Vagina (tissue), 2 donors: ENCODE measurements at places on chromosomes 4 and X.

GRCh38 chr4:5757091-5757490, 46.1 kb downstream of the EVC start:
- DNase-seq: no peak

DNA sequence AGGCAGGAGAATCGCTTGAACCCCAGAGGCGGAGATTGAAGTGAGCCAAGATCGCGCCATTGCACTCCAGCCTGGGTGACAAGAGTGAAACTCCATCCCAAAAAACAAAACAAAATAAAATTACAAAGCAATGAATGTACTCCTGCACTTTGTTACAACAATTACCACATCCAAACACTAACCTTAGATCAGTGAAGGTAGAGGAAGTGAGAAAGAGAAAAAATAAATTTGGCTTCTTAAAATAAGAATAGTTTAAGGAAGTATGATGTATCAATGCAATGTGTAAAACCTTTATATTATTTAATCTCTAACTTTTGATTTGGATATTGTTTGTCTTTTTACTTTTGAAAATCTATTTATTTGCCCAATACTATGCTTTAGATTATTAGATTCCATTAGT, 21.7 kb upstream of the CSN1S1 start:
- DNase-seq: no peak

GRCh38 chr4:108010167-108010566, 20.5 kb downstream of the HADH start:
- DNase-seq: no peak

DNA sequence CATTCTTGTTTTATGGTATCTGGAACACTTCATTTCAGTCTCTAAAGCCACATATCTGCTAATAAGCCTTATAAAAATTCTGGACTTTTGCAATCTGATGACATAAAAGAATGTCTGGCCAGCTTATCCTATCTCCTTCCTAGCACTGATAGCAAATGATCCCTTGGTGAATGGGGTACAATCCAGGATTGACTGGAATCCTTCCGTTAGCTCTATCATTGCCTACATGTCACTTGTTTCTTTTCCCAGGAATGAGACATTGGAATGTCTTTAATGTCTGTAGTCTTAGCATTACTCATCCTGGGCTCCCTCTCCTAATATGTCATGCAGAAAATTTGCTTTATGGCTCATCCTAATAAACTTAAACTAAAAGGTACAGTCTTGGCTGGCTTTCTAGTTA, 14.8 kb upstream of the PABPC4L start:
- DNase-seq: no peak

DNA sequence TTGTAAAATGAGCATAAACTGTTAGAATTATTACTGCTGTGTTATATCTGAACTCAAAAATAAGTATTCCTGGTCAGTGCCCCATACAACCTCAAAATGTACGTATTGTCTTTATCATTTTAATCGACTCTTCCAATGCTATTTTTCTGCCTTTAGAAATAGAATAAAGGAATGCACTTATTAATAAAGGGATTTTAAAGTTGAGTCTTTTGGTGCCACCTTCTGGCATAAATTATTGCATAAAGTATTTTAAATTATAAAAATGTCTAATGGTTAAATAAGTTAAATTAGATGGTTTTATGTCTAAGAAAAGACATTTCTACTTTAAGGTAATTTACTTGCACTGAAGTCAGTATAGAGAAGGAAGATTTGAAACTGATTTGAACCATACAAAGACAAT, 424.0 kb upstream of the NDST4 start:
- no peak for DNase-seq

- no peak for DNase-seq
Observed at GRCh38 chr4:140127422-140127821, 26.6 kb downstream of the MAML3 start.

DNA sequence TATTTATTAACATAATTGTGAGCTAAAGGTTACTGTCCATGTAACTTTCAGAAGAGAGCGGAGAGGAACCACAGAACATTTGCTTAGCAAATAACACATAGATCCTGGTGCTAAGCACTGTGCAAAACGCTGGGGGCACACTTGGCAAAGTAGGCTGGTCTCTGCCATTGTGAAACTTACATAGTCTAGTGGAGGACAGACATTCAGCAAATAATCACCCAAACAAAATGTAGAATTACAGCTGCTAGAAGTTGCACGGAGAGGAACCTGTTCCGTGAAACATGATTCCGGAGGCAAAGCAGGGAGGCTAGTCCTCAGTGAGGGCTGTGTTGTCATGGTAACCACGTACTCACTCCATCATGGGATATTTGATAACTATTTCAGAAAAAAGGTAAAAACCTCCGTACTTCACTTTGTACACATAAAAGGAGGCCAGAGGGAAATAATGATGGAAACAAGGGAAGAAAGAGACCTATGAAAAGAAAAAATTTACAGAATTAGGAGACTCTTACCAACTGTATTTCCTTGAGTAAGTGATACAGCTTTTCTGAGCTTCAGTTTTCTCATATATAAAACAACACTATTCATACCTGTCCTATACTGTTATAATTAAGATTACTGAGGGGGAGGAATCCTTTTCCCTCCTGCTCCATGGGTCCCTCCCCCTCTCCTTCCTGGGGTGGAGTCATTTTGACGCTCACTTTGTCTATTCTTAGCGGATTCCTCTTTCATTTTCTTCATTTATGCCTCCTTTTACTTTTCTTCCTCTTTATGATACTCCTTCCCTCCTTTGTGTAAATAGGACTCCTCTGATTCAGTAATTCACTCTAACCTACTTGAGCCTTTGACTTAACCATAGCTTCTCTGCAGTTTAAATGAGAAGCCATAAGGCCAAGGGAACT, 825 bp upstream of the RASGEF1B start:
- no peak for DNase-seq

DNA sequence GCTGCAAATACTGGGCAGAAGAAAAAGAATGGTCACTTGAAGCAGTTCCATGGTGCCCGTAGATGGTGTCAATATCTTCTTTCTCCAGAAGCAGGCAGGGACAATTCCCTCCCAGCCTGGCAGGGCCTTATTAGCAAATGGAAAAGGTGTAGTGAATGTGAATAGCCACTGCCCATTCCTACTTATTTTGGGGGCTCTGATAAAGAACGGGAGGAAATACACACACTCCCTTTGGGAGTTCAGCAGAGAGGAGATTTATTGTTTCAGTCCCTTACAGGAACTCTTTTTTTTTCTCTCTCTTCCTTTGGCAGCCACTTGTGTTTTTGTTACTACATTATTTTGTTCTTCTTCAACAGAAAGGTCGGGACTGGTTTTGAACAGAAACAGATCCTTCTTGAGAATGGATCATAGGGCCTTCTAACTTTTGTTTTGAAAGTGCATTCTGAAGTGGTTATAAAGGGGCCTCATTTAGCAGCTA, at the start of gene EMCN:
Gene EMCN (minus strand): TSS at position 159 of the 478 bp plus-strand sequence. CDS start 108 bp downstream, at position 51.
- DNase-seq: no peak

DNA sequence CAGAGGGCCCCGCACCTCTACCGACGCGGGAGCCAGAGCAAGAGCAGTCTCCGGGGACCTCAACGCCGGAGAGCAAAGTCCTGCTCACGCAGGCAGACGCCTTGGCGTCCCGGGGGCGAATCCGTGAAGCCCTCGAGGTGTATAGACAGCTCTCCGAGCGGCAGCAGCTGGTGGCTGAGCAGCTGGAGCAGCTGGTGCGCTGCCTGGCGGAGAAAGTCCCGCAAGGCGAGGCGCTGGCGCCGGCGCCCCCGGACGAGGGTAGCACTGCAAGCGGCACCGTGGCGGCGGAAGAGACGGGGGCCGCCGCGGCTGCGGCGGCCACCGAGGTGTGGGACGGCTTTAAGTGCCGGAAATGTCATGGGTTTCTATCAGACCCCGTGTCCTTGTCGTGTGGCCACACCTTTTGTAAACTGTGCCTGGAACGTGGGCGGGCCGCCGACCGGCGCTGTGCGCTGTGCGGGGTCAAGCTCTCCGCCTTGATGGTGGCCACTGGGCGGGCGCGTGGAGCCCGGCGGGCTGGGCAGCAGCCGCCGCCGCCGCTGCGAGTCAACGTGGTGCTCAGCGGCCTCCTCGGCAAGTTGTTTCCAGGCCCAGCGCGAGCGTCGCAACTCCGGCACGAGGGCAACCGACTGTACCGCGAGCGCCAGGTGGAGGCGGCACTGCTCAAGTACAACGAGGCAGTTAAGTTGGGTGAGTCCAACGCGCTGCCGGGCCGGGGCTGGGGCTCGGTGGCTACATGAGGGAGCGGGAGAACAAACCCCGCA, 672 bp downstream of the LONRF3 start:
- peak; percentile 74 for DNase-seq
